ENCODE measurements at places on chromosomes 16 and 17. TPM values are rescaled to one million over a fixed set of nuclear protein-coding genes. Genes with fewer than 3 reads are reported as not detected.

Gene FBXL20
- polyA plus RNA-seq = 12.7 TPM

Gene TBC1D3C
- polyA plus RNA-seq = not detected

Gene ARL5C
- not detected for polyA plus RNA-seq

Gene SLC12A3
- 48.5 TPM for polyA plus RNA-seq

Gene P2RX1
- polyA plus RNA-seq = 0.87 TPM

Gene RCVRN
- polyA plus RNA-seq = not detected

Gene GNG13
- polyA plus RNA-seq = 0.36 TPM

Gene NLRC3
- polyA plus RNA-seq = 2.0 TPM

Gene DHRS7C
- not detected for polyA plus RNA-seq

Gene C1QTNF8
- not detected for polyA plus RNA-seq

Gene CYB5B
- polyA plus RNA-seq = 153 TPM

Gene PDE6G
- 15.5 TPM for polyA plus RNA-seq

Gene ACSM2A
- 57.3 TPM for polyA plus RNA-seq

Gene KCNJ18
- polyA plus RNA-seq = not detected

Gene ASGR1
- polyA plus RNA-seq = 5.0 TPM

Gene SDR42E2
- 0.13 TPM for polyA plus RNA-seq

Gene TMEM231
- polyA plus RNA-seq = 19.7 TPM

Gene OMG
- 0.29 TPM for polyA plus RNA-seq

Gene CENPN
- 25.1 TPM for polyA plus RNA-seq

Gene METTL26
- polyA plus RNA-seq = 46.9 TPM

Gene CTRL
- 3.0 TPM for polyA plus RNA-seq

Gene HOXB8
- 47.3 TPM for polyA plus RNA-seq

Gene WNT9B
- 11.4 TPM for polyA plus RNA-seq

Gene GPR179
- 0.06 TPM for polyA plus RNA-seq

Gene USP6
- 4.7 TPM for polyA plus RNA-seq

Gene ZNF319
- polyA plus RNA-seq = 12.3 TPM

Gene KRT10
- 50.6 TPM for polyA plus RNA-seq
